ENCODE measurements at places on chromosomes 1 and 21. TPM values are rescaled to one million over a fixed set of nuclear protein-coding genes. Genes with fewer than 3 reads are reported as not detected.

GRCh38 chr1:26854906-26855305 lies 8.0 kb upstream of the SFN start:
- no peak for DNase-seq
- peaks cover 51% of the 10 kb centered on the region for H3K36me3 ChIP-seq
- H3K4me3 ChIP-seq = no peak overlapping the region
- H3K4me1 ChIP-seq = no peaks in the 10 kb centered on the region

DNA sequence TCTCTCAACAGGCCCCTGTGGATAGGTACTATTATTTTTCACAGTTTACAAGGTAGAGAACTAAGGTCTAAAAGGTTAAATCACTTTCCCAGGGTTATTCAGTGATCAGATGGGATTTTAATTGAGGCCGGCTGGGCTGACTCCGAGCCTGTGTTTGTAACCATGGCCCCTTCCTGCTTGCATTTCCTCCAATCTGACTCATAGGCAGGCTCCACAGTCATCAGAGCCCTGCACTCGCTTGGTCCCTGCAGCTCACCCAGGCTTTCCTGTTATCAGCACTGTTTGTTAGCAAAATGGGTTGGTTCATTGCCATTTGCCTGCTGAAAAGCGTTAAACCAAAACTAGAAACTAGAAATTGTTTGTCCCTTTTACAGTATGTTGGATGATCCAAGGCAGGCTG lies 41.4 kb upstream of the LMX1A start:
- no peak overlapping the region for H3K27ac ChIP-seq
- no peak for DNase-seq
- no peak overlapping the region for H3K4me3 ChIP-seq
- H3K4me1 ChIP-seq = peaks cover 7% of the 10 kb centered on the region
- no peaks in the 10 kb centered on the region for H3K36me3 ChIP-seq
- no peaks in the 10 kb centered on the region for H3K27me3 ChIP-seq

- peaks cover 14% of the 10 kb centered on the region for H3K36me3 ChIP-seq
- no peaks in the 10 kb centered on the region for H3K4me1 ChIP-seq
- H3K4me3 ChIP-seq = no peak overlapping the region
Measured at GRCh38 chr1:35428360-35428759, 128.8 kb downstream of the KIAA0319L start.

GRCh38 chr21:22280851-22281250 lies 1282.6 kb downstream of the NCAM2 start:
- DNase-seq = no peak
- no peaks in the 10 kb centered on the region for H3K36me3 ChIP-seq
- no peak overlapping the region for H3K27ac ChIP-seq
- H3K4me1 ChIP-seq = no peaks in the 10 kb centered on the region

DNA sequence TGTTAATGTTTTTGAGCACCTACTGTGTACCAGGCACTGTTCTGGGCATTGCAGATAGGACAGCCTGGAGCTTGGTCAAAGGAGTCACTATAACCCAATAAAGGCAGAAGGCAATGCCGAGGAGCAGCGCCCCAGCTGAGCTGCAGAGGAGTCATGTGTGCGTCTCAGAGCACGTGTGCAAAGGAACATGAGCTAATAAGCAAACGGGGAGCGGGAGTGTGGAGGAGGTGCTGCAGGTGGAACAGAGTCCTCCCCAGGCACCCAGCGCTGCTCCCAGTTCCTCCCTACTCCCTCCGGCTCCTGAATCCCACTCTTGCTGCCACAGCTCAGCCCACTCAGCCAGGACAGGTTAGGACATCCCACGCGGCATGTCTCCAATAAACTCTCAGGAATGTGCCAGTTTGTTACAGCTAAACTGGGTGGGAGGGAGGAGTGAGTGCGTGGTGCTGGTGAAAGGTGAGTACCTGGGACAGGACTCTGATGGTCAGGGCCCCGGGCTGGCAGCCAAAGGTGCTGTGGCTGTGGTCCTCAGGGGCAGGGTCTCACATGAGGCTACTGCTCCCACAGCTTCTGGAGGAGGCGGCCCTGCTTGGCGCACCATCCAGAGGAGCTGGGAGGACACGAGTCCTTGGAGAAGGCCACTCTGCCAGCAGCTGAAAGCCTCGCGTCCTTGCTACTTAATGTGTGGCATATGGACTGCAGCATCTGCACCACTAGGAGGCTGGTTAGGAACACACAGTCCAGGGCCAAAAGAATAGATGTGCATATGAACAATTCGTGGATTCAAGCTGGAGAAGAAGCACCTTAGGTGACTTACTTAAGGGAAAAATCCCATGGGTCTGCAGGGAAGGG lies 52.3 kb downstream of the GRIK3 start:
- no peaks in the 10 kb centered on the region for H3K4me1 ChIP-seq
- no peak overlapping the region for H3K27ac ChIP-seq
- no peak for DNase-seq

DNA sequence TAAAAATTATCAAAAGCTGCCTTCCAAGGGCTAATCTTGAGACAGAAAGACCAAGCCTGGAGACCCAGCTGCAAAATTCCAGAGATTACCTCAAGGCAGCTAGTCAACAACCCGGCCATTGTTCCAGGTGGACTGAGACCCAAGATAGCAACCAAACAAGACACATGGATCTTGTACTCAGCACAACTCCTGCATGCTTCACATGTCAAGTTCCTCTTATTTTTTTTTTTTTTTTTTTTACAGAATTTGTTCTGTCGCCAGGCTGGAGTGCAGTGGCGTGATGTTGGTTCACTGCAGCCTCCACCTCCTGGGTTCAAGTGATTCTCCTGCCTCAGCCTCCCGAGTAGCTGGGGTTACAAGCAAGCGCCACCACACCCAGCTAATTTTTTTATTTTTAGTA lies 40.1 kb downstream of the CD2 start:
- H3K4me3 ChIP-seq = no peak overlapping the region
- no peaks in the 10 kb centered on the region for H3K4me1 ChIP-seq
- H3K27ac ChIP-seq = no peak overlapping the region
- H3K36me3 ChIP-seq = no peaks in the 10 kb centered on the region

GRCh38 chr1:11752359-11753088 lies 9.5 kb upstream of the C1orf167 start:
- no peak overlapping the region for H3K27ac ChIP-seq
- H3K4me1 ChIP-seq = no peaks in the 10 kb centered on the region
- H3K4me3 ChIP-seq = no peak overlapping the region
- peaks cover 32% of the 10 kb centered on the region for H3K36me3 ChIP-seq
- H3K27me3 ChIP-seq = no peaks in the 10 kb centered on the region

The SPEN gene
- total RNA-seq = 53.1 TPM

DNA sequence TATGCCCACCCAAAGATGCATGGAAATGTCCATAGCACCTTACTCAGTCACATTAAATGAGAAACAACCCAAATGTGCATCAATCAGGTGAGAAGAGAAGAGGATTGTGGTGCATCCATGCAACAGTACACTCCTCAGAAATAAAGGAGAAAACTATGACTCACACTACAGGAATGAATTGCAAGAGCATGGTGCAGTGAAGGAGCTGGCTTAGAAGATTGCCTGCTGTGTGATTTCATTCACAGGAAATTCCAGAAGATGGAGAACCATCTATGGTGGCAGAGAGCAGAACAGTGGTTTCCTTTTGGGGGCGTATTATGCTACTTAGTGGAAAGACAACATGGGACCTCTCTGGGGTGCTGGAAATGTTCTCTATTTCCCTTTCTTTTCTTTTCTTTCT lies 278.6 kb upstream of the AJAP1 start:
- no peak overlapping the region for H3K4me3 ChIP-seq
- H3K27ac ChIP-seq = no peak overlapping the region
- no peaks in the 10 kb centered on the region for H3K36me3 ChIP-seq

The SYT14 gene
- 0.03 TPM for total RNA-seq

The FCMR gene
- total RNA-seq = 12.6 TPM

DNA sequence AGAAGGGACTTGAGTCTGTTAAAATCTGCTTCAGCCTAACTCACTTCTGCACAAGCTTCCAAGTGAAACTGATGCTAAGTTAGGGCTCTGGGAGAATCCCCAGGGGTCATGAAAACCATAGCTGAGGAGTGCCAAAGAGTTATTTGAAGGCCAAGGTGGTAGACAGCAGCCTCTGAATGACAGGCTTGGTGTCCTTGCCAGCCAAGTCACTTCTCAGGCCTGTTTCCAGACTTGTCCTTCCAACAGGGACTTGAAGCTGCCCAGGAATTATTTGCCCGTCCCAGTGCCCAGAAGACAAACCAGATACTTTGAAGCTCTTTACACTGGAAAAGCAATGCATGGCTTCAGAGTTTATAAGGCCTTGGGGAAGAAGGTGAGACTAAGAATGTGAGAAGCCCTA lies 33.6 kb downstream of the RNASEL start:
- H3K27me3 ChIP-seq = no peaks in the 10 kb centered on the region
- H3K27ac ChIP-seq = no peak overlapping the region
- no peak for DNase-seq
- H3K36me3 ChIP-seq = no peaks in the 10 kb centered on the region
- H3K4me3 ChIP-seq = no peak overlapping the region

The RHBDL2 gene
- total RNA-seq = 1.1 TPM

The ZNF644 gene
- 51.9 TPM for total RNA-seq

- H3K4me1 ChIP-seq = peaks cover 15% of the 10 kb centered on the region
- peak overlapping the region; percentile 65 for H3K27ac ChIP-seq
- H3K36me3 ChIP-seq = no peaks in the 10 kb centered on the region
- H3K27me3 ChIP-seq = no peaks in the 10 kb centered on the region
Measured at GRCh38 chr1:183604038-183604808, 14.0 kb upstream of the NCF2 start.

DNA sequence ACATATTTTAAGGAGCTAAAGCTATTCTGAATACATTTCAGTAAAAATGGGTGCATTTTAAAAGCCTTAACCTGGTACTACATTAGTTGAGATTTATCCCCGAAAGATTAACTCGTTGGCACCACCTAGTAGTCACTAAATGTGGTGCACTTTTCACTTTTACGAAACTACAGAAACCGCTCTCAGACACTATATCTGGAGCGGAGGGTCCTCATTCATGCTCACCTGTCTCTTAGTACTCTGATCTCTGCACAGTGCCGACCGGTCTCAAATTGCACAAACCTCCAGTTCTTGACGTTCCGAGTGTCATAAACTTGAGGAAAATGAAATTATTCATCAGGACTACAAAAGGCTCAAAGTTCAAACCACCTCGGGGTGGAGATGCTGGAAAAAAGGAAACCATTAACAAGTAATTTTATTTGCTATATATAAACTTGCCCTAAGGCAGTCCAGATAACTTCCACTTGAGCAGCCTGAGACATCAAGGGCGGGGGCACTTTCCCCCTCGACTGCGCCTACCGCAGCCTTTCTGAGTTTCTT lies 722 bp downstream of the LZIC start:
- no peak for DNase-seq
- peaks cover 15% of the 10 kb centered on the region for H3K36me3 ChIP-seq
- no peaks in the 10 kb centered on the region for H3K27me3 ChIP-seq

DNA sequence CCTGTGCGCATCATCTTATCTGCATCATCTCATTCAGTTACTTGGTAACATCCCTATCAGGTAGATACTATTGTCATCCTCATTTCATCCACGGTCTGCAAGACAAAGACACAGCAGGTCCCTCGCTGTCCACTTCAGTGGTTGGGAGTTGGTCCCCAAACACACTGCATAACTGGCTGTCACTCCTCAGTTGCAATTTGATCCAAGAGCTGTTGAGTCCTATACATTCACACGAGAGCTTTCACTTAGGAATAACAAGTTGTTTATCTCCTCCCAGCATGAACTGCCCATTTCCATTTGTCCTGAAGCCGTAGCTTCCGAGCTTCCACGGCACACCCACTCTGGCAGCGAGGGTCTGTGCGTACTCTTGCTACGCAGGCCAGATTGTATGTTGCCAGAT lies 472.0 kb downstream of the CAMTA1 start:
- H3K27me3 ChIP-seq = no peaks in the 10 kb centered on the region
- H3K4me1 ChIP-seq = no peaks in the 10 kb centered on the region
- H3K36me3 ChIP-seq = no peaks in the 10 kb centered on the region
- H3K4me3 ChIP-seq = no peak overlapping the region

- no peaks in the 10 kb centered on the region for H3K27me3 ChIP-seq
- peaks cover 9% of the 10 kb centered on the region for H3K36me3 ChIP-seq
- no peak for DNase-seq
- H3K4me3 ChIP-seq = no peak overlapping the region
Measured at GRCh38 chr1:93082313-93082712, 3.2 kb downstream of the MTF2 start.
